ENCODE measurements at places on chromosomes 4 and X.

DNA sequence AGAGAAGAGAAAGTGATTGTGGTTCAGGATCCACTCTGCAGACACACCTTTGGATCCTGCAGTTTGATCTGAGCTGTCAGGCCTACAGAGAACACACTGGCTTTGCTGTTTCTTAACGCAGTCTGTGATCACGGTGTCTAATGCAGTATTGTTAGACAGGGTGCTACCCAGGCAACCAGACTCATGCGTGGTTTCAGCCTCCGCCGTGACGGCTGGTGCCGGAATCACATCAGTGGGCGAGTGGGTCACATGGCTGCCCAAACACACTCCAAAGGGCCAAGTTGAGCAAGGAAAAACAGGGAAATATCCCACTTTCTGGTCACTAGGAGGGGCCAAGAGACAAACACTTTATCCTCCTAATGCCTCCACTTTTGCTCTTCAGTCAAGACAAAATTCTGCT lies 27.5 kb downstream of the CCDC149 start:
- no peak for DNase-seq

DNA sequence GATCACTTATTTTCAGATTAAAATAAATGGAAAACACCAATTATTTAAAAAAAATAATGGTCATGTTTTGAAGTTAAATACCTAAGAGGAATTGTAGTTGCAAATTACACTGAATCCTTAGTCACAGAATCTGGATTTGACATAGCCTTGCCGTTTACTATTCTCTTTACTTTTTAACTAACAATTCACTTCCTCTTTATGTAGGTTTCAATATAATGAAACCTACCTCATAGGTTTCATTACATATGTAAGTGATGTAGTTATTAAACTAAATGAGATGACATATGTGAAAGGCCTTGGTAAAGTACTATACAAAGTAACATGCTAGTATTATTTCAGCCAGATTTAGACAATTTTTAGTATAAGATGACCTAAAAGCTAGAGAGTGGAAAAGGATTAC lies 6.5 kb downstream of the SPP1 start:
- DNase-seq: no peak

DNA sequence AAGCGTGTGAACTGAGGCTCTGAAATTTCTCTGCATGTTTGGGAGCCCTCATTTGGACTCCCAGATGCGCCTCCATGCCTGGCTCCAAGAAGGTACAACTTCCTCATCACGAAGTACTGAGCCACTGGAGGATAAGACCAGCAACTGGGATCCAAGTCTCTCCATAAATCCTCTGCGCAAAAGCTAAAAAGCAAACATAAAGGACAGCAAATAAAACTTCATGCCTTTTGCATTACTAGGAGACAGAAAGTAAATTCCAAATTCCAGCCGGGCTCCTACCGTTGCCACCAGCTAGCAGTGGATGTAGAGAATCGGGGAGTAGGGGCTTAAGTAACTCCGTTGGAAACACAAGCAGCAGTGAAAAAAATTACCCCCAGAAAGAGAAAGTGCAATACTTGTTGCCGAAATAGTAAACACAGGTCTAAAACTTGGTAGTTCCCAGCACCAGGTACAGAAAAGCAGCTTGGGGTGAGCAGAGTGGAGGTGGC lies 477.1 kb upstream of the TENM3 start:
- DNase-seq: no peak

GRCh38 chr4:102430461-102430910 lies 70.7 kb upstream of the NFKB1 start:
- no peak for DNase-seq
